ENCODE measurements at places on chromosomes 4 and X.
A peak's percentile ranks its signal among the peaks of the same experiment; 100 is the strongest.

DNA sequence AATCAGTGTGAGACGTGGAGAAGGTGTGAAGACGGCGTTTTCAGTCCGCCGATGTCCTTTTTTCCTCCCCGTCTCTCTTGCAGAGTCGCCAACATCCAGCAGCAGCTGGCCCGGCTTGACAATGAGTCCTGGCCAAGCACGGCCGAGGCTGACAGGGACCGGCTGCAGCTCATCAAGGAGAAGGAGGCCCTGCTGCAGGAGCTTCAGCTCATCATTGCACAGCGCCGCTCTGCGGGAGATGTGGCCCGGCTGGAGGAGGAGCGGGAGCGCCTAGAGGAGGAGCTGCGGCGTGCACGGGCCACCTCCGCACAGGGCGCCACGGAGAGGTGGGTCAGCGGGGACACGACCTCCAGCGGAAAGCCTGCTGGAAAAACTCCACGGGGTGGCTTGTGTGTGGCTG, 47.1 kb upstream of the CLCN4 start:
- no peak for DNase-seq

DNA sequence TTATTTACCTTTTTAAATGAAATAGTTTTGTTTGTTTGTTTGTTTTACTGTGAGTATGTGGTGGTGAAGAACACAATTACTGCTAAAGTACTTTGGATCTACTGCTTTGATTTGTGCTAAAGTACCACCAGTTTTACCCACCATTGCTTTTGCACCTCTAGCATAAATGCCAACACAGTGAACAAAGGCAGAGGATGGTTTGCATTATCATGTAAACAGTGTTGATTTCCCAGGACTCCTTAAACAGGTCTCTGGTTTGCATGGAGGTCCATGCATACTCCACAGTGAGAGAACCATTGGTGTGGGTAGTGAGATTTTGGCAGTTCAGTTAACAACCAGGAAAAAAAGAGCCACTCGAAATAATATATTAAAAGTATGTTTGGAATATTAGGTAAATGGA, 11.0 kb downstream of the FAT4 start:
- no peak for DNase-seq

- DNase-seq = no peak
Observed at GRCh38 chr4:1488831-1489638, 82.8 kb upstream of the NKX1-1 start.

- DNase-seq = no peak
Observed at GRCh38 chr4:21976166-21976565, 27.6 kb upstream of the KCNIP4 start.

DNA sequence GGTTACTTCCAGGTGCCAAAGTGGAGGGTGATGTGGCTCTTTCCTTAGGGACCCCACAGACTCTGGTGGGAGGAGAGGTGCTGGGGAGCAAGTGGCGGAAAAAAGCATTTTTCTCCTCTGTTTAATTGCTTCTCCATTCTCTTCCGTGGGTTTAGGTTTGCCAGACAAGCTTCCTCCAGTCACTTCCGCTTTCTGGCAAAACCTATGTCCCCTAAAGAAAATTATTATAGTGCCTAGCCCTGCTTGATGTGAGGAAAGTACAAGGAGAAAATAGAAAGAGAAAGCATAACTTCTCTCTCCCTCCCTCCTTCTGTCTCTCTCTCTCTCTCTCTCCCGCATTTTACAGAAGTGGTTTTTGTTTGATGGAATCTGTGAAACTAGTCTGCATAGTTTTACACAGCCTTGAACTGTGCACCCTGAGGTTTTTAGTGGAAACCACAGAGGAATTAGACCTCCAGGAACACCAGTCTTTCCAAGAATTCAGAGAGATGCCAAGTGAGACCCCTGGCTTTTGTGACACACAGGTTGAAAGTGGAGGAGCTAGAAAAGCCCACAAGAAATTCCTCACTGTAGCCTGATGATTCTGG, 231.1 kb upstream of the ANXA3 start:
- DNase-seq = no peak

GRCh38 chr4:158610790-158611189, 60.9 kb downstream of the C4orf46 start:
- DNase-seq = no peak

GRCh38 chrX:23386726-23387125, 52.1 kb downstream of the PTCHD1 start:
- no peak for DNase-seq

- no peak for DNase-seq
Observed at GRCh38 chrX:47247206-47247998, 14.6 kb downstream of the USP11 start.

DNA sequence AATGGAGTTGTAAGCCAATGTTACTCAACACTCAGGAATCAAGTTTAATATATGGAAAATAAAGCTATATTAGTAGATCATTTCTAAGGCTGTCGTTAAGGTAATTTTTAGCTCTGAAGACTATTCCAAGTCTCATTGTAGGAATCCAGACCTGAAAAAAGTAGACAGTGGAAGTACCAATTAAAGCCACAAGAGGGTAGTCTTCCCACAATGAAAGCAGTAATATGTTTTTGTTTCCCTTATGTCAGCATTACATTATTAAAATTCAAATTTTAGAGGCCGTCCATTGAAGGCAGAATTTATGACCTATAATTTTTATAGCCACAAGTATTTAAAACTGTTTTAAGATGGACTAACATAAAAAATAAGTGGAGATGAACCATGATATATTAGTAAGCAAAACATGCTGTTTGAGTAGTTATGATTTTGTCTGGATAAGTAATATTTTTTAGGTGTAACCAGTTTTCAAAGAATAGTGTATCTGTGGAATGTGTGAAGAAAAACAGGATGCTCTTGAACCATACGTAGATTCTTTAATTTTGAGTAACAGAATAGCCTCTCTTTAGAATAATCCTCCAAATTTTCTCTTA, 372.6 kb upstream of the TECRL start:
- DNase-seq = no peak

GRCh38 chr4:156948738-156949137, 22.9 kb downstream of the PDGFC start:
- DNase-seq = no peak

DNA sequence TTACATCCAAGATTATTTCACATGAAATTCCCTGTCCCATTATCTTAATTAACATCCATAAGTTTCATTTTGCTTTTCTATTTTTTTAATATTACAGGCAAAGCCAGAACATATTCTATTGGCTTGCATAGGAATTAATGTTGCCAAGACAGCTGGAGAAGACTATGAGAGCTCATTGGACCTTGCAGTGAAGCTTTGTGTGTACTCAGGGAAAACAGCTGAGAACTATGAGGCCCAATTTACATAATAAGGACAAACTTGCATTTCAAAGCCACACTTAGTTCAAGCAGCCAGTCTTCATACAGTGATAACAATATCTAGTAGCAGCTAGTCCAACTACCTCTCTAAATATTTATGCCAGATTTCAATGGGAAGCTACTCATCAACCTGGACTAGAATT, 134.4 kb downstream of the DDX53 start:
- DNase-seq = no peak

- DNase-seq = no peak
Observed at GRCh38 chrX:21926116-21926515, 14.4 kb upstream of the SMS start.

GRCh38 chrX:150476164-150476699, 92.2 kb upstream of the MTM1 start:
- DNase-seq = no peak

GRCh38 chr4:47705326-47705981, 132.4 kb downstream of the CORIN start:
- DNase-seq = no peak

DNA sequence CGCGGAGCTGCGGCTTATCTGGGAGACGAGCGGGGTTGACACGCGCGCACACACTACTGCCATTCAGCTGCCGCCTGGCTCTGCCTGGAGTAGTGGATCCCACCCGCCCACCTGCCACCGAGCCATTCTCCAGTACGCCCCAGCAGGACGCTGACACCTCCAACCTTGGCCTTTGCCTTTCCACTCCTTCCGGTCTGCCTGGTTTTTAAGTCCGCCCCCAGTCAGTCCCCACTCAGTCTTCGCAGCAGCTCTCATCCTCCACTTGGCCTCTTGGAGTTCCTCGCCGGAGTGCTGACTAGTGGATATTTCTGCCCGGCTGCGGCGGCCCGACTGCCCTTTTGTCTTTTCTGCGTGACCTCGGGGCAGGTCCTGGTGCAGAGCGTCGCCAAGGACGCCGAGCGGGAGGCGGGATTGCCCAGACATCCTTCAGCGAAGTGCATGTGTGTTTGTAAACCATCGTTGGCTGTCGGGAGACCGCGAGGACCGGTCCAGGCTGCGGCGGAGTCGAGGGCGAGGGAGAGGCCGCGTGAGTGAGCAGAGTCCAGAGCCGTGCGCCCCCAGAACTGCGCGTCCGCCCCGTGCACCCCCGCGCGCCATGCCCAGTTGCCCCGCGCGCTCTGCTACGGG, 1.1 kb downstream of the SLIT2 start:
- no peak for DNase-seq

DNA sequence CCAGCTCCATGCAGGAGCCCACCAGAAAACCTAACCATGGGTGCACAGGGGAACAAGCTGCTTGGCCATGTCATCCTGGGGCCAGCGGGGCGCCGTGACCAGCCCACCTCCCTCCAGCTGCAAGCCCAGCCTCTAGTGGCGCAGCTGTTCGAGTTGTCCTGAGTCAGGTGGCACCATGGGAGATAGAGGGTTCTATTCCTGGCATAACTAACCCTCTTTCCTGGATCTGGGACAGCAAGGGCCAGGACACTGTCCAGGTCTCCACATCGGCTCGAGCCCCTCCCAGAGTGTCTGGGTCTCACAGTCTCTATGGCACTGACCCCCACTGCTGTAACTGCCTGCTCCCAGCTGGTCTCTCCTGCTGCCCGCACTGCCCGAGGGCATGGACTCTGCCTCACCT, 16.7 kb downstream of the ABLIM2 start:
- no peak for DNase-seq

DNA sequence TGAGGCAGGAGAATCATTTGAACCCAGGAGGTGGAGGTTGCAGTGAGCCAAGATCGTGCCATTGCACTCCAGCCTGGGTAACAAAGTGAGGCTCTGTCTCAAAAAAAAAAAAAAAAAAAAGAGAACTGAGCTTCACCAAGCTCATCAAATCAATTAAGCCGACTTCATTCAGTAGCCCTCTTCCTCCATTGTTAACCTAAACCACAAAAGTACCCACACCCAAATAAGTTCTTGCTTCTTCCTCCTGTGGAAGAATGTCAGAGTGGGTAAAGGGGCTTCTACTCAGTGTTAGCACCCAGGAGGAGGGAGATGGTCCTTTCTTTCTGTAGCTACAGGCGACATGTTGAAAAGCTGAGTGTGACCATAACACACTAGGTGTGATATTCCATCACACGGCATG, 58.6 kb upstream of the CHRNA9 start:
- no peak for DNase-seq

- no peak for DNase-seq
Observed at GRCh38 chr4:40335525-40335894, 377 bp downstream of the CHRNA9 start.

DNA sequence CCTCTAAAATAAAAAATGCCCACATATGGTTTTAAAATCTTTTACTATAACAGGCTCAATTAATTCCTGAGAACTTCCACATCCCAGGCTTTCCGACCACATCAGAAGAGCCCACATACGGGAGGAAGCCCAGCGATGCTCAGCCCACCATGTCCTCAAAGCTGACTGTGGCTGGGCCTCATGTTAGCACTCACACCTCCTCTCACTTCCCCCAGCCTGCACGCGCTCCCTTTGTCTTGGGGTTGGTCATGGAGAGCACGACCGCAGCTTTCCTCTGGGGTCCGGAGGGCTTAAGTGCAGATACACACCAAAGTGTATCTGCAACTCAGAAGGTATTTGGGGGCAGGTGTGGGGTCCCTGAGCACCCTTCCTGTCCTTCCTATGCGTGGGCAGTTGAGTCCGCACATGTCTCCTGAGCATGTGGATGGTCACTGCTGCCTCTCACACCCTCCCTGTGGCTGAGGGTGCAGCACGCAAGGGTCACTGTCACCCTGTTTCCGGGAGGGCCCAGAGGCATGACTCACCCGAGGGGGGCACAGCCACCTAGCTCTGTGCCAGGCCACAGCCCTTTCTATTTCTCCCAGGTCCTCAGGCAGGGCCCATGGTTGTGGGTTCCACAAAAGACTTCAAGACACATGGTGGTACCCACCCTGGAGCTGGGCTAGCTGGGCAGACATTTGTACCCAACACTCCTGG, 21.2 kb downstream of the WDR1 start:
- peak; percentile 40 for DNase-seq

GRCh38 chrX:130287071-130287770, 18.5 kb upstream of the ZNF280C start:
- no peak for DNase-seq

GRCh38 chr4:128718768-128719167, 90.7 kb upstream of the JADE1 start:
- DNase-seq = no peak

- no peak for DNase-seq
Observed at GRCh38 chr4:10673817-10674369, 10.7 kb downstream of the CLNK start.

GRCh38 chr4:159551281-159551680, 448.4 kb downstream of the RAPGEF2 start:
- DNase-seq = no peak

GRCh38 chr4:72016011-72016410, 15.8 kb upstream of the NPFFR2 start:
- no peak for DNase-seq

DNA sequence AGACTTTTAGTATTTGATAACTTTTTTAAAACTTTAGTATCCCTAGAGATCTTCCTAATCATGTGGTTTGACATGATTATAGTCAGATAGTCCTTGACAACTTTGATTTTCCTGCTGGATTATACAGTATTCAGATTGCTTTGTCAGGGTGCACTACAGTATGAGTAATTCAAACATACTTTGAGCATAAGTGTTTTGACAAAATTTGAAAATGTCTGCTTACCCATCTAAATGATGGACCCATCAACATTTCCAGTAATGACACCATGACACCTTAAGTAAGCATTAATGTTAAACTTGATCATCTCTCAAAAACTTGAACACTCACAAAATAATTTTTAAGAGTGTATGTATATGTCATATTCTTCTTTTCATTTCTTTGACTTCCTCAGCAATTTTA, 514.5 kb upstream of the SMIM31 start:
- no peak for DNase-seq

DNA sequence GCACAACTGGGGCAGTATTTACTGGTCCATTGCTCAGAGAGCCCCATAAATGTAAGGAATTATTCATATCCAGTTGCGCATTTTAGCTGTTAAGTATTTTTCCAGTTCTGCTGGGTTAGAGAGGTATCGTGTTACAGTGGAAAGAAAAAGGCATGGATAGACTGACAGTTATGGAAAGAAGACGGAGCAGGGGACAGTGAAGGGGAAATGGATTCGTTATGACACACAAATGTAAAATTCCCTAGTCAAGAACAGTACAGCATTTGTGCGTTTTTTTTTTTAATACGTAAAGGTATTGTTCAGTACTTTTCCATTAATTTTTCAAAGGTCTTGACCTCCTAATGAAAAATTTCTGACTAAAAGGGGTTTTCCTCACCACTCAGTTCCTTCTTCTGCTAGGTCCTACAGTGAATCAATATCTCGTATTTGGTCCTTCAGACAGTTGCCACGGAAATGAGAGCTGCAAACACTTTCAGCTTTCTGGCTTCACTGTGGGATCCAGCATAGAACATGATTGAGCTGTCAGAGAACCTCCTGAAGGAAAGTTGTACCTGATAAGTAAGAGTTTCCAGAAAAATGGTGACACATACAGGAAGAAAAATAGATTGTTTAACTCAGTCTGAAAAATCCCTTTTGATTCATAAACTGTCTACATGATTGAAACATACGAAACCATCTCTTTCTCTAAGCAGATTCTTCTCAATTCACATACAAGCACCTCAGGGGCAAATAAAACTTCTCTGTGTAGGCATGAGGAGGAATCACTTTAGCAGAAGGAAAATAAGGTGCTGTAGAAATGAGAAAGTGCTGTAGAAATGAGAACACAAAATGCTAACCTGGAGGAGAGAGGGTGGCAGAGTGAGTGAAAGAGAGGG, 21.8 kb upstream of the BBS12 start:
- no peak for DNase-seq
